ENCODE measurements at places on chromosomes 4 and X.

- DNase-seq = no peak
These were observed 20.3 kb upstream of the SLC25A4 start for GRCh38 chr4:185122681-185123345.

DNA sequence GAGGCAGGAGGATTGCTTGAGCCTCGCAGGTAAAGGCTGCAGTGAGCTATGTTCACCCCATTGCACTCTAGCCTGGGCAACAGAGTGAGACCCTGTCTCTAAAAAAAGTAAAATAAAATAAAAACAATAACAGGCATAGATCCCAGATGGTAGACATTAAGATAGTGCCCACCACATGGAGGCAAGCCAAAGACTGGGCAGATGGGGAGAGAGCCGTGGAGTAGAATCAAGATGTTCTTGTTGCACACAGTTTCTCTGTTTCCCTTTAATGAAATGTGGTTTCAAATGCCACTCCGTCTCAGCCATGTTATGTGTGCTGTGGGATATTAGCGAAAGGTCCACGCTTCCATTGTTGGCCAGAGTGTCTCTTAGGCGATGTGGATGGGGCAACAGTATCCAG, 63.8 kb upstream of the TBL1X start:
- DNase-seq = no peak

DNA sequence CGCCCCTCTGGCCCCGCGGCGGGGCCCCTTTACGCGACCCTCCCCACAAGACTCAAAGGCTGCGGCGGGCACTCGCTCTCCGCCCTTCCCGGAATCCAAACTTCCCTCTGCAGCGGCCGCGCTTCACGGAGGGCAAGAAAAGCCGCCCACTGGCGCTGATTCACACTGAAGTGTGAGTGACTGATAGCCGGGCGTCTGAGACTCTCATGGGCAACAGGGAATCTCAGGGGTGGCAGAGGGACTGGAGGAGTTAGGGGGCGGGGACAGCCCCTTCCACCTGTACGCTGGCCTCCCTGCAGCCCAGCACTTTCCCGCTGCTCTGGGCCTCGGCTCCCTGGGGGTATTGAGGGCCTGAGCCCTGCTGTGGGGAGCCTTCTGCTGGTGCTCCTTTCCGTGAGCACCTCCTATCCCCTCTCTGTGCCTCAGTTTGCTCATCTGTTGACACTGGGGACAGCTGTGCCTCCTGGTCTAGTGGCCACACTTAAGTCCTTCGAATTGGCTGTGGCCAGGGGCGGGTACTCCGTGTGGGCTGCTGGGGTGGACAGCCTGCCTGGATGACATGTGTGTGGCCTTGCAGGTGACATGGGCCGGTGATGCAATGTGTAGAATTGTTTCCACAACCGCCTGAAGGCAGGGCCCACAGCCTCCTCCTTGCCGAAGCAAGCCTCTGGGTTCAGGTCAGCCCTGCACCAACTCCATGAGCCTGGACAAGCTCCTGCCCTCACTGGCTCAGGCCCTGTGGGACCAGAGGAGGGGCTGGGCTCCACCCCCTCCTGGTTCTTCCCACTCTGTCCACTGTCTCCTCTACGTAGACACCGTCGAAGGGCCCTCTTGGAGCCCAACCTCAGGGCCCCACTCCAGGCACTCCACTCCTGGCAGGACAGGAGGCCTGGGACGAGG, 951 bp downstream of the SH3BP2 start:
- DNase-seq = peak; percentile 72

DNA sequence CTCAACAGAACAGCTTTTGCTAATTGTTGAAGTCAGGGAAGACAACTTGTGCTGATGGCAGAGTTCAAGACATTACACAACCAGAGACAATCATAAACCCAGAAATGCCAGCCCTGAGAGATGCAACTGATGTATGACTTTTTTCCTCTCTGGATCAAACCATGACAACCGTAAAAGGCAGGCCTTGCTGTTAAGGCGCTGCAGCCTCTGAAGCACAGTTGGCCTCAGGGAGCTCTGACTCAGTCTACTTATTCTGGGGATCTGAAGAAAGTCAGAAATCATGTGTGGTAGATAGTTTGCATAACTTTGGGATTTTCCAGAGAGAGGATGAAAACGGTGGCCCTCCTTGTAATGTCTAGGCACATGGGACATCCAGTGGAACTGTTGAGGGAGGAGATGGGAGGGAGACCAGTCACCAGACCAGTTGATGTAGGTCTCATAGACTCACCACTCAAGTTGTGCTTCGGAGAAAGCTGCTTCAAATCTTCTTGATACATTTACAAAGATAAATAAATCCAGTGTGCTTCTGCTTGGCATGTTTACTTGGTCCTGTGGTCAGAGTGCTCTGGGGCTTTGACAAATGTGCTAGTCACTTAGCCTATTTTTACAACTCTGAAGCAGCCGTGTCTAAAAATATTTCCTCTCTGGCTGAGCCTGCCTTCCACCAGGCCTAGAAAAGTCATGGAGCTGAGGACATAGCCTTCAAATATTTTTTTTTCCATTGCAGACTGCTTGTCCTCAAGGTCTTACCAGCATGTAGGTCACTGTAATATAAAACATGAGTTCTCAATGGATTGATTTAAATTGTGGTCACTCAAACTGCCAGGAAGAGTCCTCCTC, 7.5 kb downstream of the HADH start:
- no peak for DNase-seq

DNA sequence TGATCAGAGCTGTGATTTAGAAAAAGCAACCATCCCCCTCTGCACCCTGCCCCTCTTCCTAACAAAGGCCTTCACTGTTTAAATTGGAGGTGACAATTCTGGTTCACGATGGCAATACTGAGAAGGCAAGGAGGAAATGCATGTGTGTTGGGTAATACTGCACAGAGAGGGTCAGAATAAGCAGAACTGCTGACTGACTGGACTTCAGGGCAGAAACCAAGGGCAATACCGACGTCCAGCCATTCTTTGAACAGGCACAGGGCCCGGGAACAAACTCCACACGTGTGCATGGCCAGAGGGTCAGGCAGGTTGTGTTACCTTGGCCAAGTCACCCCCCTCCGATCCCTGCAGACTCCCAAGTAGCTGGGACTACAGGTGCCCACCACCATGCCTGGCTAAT, 6.0 kb downstream of the ACSL1 start:
- no peak for DNase-seq

DNA sequence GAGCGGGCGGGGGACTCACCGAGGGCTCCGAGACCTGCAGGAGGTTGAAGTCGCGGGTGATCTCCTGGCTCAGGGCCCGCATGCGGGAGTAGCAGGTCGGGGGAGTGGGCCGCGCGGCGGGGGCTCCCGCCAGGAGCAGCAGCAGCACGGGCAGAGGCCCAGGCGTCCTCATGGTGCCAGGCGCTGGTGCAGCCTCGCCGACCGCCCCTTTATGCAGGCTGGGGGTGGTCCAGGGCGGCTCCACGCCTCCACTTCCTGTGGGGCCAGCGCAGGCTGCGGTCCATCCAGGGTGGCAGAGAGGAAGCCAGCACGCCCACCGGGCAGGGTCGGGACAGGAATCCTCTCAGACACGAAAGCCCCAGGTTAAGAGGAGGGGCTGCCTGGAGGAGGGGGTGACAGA, at the start of gene CYTL1:
Gene CYTL1, minus strand, starts transcription at position 185 of the 400 bp plus-strand sequence. Its CDS starts 13 bp downstream, at position 172.
- DNase-seq = peak; percentile 41

DNA sequence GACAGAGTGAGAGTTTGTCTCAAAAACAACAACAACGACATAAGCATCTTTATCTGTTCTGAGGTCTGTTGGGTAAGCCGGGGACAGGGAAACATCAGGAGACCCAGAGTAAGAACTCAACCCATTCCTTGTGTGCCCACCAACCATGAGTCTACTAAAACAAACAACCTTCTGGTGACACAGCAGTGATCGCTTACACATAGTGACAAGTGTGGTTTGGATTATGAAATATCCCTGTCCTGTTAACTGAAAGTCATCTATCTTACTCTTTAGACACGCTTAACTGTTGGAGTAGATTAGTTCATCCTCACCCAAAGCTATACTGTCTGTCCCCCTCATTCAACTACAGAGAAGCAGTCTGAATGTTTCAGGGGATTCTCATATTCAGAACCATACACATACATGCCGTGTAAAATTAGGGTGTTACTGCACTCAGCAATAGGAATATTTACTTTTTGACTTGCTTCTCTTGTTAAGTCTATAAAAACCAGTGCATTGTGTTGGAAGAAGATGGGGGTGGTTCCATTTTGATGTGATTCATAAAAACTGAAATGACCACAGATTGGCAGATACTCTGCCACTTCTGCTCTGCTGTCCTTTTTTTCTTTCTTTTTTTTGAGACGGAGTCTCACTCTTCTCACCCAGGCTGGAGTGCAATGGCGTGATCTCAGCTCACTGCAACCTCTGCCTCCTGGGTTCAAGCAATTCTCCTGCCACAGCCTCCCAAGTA, 27.4 kb downstream of the PHKA2 start:
- no peak for DNase-seq

GRCh38 chr4:122331195-122331594, 47.6 kb upstream of the ADAD1 start:
- DNase-seq = no peak

GRCh38 chr4:24808955-24809354, 13.6 kb downstream of the SOD3 start:
- no peak for DNase-seq

DNA sequence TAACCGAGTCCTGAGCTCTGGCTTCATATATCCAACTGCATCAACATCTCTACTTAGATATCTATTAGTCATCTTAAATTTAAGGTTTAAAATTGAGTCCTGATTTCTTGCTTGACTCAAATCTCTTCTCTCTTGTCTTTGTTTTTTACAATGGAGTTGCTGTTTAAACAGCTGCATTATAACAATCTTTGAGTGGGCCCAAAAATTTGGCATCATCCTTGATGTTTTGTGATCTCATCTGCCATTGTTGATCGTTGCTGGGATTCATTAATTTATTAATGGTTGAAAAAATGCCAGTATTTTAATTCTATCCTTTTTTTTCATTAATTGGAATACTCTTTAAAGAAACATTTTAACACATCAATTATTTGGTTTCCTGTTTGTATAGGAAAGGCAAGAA, 82.2 kb downstream of the STIM2 start:
- no peak for DNase-seq

DNA sequence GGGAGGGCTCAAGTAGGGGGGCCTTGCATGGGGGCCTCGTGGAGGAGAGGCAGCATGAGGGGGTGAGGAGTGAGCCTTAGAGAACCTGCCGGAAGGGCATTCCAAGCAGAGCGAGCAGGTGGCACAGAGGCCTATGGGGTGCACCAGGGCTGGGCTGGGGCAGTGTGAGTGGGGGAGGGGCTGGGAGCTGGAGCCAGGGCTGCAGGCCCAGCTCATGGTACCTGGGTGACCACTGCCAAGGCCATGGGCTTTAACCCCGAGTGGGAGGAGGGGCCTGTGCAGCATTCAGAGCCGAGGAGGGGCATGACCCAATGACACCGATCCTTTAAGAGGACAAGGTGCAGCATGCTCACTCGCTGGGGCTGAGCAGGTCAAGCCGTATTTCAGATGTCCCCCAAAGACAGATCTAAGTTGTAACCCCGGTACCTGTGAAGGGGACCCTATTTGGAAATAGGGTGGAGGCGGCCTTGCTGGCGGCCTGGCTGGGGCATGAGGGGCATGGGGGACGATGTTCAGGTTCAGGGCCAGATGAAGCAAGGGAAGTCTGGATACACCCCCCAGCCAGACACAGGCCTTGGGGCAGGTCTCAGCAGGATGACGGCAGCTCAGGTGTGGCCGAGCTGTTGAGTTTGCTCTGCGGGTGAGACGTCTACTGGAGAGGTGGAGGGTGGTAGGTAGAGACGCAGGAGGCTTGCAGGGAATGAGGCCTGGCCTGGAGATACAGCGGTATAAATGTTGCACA, 137.0 kb downstream of the CPZ start:
- DNase-seq = no peak

GRCh38 chr4:41600243-41600912, 62.4 kb downstream of the LIMCH1 start:
- no peak for DNase-seq

GRCh38 chrX:104316739-104317138, 62.0 kb upstream of the ESX1 start:
- DNase-seq = no peak

DNA sequence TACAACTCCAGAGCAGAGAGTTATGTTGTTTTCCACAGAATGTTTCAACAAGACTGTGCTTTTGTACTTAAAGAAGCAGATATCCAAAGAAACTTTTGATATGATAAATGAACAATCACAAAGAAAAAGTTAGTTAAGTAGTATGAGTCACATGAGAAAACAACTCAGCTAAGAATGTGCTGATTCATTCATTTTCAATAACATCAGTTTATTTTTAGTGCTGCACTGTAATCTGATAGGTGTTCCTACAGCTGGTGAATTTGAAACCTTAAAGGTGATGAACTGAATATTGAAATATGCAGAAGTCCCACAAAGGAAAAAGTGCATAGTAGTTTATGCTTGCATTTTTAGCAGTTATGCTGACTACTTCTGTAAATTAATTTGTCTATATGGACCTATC, 180.3 kb upstream of the TENM3 start:
- DNase-seq = no peak

DNA sequence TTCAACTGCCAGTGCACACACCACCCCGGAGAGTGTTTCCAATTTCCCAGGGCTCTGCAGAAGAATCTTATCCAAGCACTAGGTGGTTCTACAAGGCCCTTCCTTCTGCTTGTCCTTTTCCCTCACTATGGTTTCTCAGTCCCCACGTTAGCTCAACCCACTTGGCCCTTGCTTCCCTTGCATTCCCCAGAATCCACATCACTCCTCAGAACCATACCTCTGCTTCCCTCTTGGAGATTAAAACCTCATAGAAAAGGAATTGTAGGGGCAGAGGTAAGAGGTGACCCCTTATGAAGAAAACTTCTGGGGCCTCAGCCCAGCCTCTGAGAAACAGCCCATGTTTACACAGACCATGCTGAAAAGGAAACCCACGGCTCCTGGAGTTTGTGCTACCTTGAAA, 42.4 kb downstream of the TSPAN5 start:
- DNase-seq = no peak

GRCh38 chr4:148079961-148080360, 348.1 kb downstream of the ARHGAP10 start:
- DNase-seq = no peak

Measured in hematopoietic multipotent progenitor cell treated with erythropoietin and hydrocortisone succinate and interleukin-3 and kit ligand, for 8 days (in vitro differentiated cells).